ENCODE measurements at places on chromosomes 16 and 17. TPM values are rescaled to one million over a fixed set of nuclear protein-coding genes. Genes with fewer than 3 reads are reported as not detected.
A peak's percentile ranks its signal among the peaks of the same experiment; 100 is the strongest.

- no peak for DNase-seq
These were observed 1.5 kb upstream of the ABCA6 start for GRCh38 chr17:69143151-69143550.

TERB1 gene
- not detected for total RNA-seq

NOG gene
- total RNA-seq, result 6.7 TPM

GRCh38 chr16:87443016-87443415 is 49.8 kb downstream of the ZCCHC14 start:
- no peak for DNase-seq

DNA sequence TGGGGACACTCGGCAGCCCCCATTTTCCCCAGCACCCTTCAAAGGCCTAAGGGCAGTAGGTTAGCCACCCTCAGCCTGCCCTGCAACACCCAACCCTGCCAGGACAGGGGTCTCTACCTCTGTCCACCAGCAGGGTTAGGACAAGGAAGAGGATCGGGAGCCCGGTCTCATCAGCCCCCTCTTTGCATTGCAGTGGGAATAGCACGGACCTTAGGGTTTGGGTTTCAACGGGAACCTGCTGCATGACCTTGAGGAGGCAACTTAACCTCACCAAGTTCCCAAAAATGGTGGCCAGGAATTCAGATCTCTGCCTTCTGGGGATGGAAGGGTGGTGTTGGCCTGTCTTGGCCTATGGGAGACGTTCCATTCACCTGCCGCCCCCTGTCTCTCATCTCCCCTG is 20.2 kb upstream of the SPPL2C start:
- no peak for DNase-seq

- no peak for DNase-seq
These were observed 51.3 kb upstream of the CCL1 start for GRCh38 chr17:34414339-34414738.

DNA sequence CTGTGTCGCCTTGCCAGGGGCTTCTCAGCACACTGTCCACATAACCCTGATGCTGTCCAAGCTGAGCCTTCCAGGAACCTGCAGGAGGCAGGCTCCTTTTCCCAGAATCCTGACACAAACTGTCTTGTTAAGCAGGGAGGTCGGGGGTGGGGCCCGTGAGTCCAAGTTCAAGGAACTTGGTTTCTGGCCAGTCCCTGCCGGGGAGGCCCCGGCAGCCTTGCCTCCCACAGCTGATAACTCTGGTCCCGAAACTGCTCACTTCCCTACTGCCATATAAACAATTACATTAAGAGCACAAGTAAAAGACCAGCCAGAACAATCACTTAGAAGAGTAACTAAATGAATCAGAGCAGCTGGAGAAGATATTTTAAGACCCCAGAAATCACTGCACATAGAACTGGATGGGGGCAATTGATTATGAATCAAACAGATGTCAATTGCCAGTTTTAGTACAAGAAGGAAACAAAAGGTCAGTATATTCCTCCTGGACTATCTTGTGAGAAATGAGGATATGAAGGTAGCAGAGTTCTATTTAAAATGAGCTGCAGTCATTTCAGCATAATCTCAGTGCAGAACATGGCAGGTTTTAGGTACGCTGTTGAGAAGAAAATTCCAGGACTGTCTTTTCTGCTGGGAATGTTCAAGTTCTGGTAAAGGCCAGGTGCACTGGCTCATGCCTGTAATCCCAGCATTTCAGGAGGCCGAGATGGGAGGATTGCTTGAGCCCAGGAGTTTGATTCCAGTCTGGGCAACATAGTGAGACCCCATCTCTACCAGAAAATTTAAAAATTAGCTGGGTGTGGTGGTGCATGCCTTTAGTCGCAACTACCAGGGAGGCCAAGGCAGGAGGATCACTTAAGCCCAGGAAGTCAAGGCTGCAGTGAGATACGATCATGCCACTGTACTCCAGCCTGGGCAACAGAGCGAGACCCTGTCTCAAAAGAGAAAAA is 169.8 kb downstream of the PITPNC1 start:
- no peak for DNase-seq

DNA sequence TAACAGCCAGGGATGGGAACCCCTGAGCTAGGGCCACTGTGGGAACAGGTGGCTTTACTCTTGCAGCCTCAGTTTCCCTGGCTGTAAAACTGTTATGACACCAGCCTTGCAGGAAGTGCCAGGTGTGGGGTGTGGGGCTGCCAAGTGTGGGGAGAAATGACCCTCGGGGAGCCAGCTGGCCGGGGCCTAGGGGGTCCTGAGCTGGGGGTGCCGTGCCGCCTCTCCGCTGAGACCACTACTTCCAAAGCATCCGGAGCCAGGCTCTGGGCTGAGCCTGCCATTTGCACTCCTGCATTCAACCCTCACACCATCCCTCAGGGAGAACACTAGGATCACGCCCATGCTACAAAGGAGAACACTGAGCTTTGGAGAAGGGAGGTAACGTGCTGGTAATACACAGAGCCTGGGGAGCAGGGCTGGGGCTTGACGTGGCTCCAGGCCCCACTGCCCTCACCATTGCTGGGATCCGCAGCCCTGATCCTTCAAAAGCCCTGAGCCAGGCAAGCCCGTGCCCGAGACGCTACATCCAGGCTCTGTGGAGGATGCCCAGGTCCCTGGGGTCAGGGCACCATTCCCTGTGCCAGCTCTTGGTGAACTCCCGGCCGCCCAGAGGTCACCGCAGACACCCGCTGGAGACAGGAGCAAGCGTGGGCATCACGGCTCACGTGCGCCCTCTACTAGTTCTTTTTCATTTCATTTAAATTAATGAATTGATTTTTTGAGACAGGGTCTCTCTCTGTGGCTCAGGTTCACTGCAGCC is 28.8 kb upstream of the GINS2 start:
- peak; percentile 54 for DNase-seq

GRCh38 chr16:61968242-61969076 is 67.8 kb downstream of the CDH8 start:
- DNase-seq, result no peak

- DNase-seq, result no peak
These were observed 22.0 kb downstream of the OR3A1 start for GRCh38 chr17:3276126-3276525.

GRCh38 chr16:3274490-3274889 is 8.8 kb upstream of the ZNF263 start:
- no peak for DNase-seq

- DNase-seq, result no peak
These were observed 225.4 kb downstream of the CNTNAP4 start for GRCh38 chr16:76502555-76502954.

- DNase-seq, result no peak
These were observed 48.7 kb downstream of the RGS9 start for GRCh38 chr17:65185668-65186382.

DNA sequence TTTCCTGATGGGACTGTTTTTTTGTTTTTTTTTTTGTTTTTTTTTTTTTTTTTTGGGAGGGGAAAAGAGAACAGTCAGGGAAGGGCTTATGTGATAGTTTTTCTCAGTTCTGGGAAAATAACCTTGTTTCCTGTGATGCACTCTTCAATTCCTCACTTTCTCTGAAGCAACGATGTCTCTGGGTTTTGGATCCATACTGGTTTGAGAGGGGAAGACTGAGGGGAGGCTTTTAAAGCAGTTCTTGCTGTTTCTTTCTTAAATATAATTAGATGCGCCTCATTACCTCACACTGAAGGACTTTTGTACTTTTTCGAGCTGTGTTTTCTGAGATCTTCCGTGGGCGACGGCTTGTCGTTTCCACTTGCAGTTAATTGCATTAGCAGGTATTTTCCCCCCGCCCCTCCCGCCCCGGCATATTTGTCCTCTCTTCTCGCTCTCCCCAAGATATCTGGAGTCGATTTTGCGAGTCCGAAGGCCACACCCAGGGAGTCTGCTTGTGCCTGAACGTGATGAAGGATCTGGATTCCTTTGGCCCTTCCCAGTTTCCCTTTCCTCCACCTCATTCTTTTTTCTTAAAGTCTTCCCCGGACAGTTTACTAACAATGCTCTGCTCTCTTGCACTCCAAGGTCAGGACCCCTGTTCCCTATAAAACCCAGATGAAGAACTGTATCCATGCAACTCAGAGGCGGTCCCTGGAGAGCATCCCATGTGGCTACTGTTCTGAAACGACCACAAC is 125.2 kb upstream of the ZFHX3 start:
- DNase-seq, result no peak

DNA sequence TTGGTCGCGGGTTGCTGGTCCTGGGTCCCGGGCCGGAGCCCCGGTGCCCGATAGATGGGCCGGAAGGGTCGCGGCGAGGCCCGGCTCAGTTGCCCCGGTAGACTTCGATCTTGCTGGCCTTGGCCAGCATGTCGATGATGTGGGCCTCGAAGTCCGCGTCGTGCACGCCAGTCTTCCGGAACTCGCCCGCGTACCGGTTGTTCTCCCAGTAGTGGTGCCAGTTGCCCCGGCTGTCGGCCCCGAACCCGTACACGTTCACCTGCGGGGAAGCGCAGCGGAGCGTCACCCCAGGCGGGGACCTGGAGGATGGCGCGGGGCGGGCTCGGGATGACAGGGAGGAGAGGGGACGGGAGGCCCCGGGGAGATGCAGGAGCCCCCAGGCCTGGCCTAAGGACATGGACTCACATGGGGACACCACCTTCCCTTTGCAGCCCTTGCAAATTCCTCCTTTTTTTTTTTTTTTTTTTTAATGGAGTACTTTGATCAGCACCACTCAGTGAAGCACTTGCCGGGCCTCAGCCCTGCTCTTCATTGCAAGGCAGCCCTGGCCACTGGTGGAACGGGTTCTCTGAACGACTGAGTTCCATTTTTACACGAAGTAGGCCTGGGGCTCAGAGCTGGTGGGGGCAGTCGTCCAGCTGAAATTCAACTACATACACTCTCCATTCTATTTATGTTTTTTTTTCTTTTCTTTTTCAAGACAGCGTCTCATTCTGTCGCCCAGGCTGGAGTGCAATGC is 35.1 kb downstream of the DDX19A start:
- no peak for DNase-seq

GRCh38 chr17:74041869-74042640 is 161.4 kb upstream of the RPL38 start:
- DNase-seq, result no peak

GRCh38 chr17:69503711-69504110 is 89.2 kb downstream of the MAP2K6 start:
- DNase-seq, result no peak

- no peak for DNase-seq
These were observed 161.3 kb upstream of the GSE1 start for GRCh38 chr16:85451641-85452363.

DNA sequence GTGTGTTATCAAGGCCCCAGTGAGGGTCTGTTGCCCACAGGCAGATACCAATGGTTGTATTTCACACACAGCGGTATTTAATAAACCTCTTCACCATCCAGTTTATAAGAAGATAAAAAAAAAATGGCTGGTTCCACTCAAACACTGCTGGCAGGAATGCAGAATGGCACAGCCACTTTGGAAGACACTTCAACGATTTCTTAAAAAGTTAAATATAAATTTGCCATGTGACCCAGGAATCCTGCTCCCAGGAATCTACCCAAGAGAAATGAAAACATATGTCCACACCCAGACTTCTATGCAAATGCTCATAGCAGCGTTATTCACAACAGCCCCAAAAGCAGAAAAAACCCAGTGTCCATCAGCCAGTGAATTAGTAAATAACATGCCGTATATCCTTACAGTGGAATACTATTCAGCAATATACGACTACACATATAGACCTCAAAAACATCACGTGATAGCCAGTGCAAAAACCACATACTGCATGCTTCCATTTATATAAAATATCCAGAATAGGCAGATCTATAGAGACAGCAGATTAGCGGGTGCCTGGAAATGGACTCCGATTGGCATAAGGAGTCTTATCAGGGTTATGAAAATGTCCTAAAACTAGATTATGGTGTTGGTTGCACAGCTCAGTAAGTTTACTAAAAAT is 38.7 kb downstream of the XYLT1 start:
- no peak for DNase-seq

GRCh38 chr16:78664811-78665772 is 565.6 kb downstream of the WWOX start:
- DNase-seq, result no peak

CLEC18A gene
- total RNA-seq, result not detected

DNA sequence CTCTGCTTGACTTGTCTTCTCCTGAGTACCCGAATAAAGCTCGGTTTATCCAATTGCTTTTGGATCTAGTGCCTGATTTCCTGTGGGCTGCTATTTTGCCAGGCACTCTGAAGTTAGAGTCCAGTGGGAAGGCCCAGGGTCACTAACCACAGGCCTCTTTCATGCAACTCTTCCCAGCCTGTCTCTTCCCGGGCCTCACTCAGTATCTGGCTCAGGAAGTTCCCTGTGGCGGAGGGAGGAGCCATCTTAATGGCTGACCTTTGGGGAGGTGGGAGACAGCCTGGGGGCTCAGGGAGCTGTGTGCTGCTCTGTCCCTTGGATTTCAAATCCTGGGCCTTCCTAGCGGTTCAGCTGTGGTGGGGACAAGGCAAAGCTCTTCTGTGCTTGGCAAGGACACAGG is 328.5 kb downstream of the SLC39A11 start:
- no peak for DNase-seq

GRCh38 chr17:41724476-41725050 is 9.9 kb downstream of the HAP1 start:
- DNase-seq, result no peak

OSGIN1 gene
- total RNA-seq, result 12.1 TPM

C1QL1 gene
- total RNA-seq, result not detected

DNA sequence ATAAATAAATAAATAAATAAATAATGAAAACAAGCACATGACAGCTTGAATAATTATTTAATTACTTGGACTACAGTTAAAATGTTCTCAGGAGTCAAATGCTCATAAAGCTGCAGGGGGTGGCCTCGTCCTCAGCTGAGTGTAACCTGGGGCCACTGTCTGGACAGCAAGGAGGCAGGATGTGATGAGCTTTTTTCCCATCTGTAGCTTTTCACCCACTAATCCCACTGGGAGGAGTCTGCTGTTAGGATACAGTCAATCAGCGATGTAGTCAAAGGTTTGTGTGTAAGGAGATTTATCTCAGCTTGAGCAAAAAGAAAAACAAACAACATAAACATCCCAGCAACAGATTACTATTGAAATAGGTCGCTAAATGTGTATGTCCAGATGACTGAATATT is 22.5 kb downstream of the ZCCHC14 start:
- no peak for DNase-seq

CCDC144A gene
- 0.16 TPM for total RNA-seq

GRCh38 chr16:88121886-88122580 is 170.8 kb downstream of the BANP start:
- DNase-seq, result no peak

C16orf46 gene
- total RNA-seq, result not detected

DNA sequence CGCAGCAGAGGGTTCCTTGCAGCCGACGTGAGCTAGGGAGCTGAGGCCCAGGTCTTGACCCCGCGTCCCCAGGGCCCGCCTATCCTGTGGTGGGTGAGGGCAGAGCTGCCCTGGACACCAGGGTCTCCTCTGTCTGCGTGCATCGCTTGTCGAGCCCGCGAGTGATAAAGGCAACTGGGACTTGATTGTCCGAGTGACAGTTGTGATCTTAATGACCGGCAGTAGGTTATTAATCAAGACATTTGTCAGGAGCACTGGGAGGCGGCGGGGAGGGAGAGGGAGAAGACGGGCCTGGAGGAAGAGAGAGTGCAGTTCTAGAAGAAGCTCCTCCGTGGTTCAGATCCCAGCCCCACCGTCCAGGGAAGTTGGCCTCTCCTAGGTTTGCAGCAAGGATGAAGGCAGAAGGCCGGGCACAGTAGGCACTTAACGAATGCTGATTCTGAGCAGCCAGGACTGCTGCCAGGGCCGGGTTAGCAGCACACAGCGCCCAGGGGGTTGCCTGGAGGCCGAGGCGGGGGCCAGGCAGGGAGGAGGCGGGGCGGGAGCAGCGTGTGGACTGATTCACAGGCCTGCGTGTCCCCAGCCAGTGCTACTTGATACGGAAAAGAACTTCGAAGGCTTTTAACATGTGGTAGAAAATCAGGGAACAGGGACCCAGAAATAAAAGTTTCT is 11.3 kb upstream of the GSE1 start:
- no peak for DNase-seq

Measured in gastrocnemius medialis (tissue), 4 donors.